ENCODE measurements at places on chromosomes 5 and 9.

DNA sequence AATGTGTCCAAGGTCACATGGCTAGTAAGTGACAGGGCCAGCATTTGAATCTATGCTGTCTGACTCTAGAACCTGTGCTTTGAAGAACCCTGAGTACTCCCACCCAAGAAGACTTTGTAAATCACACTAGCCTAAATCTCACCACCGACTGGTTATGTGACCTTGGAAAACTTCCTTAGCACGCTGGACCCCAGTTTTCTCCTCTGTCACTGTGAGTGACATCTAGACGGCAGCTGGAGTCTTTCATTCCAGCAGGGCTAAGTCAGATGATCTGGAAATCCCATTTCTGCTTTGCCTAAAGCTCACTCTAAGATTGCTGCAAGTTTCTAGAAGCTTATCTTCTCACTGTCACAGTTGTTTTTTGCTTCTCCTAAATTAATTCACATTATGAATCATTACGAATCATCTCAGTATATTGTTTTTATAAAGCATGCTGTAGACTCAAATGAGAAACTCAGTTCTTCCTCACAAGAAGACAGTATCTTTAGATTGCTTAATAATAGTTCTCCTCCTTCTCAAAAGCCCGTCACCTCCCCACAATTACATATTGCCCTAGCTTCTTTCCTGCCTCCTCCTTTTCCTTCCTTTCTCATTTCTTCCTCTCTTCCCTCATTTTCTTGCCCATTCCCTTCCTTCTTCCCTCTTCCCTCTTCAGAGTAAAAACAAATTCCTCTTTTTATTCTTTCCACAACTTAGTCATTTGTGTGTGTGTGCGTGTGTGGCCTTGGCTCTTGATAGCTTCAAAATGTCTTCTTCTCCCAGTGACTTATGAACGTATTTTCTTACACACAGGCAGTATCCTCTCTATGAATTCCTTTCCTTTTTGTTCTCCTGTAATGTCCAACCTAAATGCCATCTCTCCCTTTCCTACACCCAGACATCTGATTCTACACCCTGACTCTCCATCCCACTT is 16.8 kb downstream of the ALDOB start:
- ATAC-seq = no peak

DNA sequence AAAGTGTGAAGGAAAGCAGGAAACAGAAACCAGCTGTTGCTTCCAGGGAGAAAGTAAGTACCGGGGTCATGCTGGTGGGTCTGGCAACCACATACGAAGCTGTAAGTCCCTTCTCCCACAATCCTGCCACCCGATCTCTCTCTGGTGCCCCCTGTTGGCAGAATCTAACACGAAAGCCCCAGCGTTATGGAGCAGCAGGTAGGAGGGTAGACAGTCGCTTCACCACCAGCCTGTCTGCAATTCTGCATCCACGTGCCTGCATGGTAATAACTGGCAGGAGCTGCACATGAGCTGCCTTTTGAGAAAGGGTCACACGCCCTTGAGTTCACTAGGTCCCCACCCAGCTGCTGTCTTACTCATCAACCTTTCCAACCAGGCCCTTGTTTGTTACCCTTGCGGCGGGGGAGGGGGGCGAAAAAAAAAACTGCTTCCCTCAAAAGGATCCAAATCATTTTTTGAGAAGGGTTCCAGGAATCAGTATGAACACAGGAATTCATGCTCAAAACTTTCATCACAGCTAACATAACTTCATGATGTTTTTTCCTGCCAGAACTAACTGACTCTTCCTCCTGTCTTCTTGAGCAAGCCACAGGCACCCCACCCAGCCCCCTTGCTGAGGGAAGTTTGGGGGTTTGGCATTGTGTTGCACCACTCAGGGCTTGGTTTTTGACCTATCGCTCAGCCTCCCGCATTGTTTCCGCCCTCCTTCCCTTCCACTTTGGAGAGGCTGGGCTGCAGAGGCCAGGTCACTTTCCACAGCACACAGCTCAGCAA is 19.6 kb upstream of the TMEM252 start:
- peak; percentile 83 for ATAC-seq

DNA sequence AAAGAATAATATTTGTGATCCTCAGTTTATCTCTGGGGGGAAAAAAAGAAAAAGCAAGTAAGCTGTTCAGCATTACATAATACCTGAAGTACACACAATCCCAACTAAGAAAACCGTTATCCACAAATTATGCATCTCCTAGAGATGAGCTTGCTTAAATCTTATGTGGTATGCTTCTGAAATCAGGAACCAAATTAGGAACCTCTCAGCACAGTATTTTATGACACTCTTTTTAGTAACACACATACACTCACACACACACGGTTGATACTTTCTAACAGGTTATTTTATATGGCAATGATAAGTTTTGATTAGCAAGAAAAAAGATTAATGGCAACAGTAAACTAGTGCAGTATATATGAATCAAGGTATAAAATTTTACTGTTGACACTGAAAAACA is 1.2 kb upstream of the ZNF510 start:
- ATAC-seq = no peak

GRCh38 chr5:79562351-79563246 is 48.7 kb upstream of the HOMER1 start:
- ATAC-seq = no peak

- ATAC-seq = peak; percentile 79
Measured at GRCh38 chr9:97307500-97308163, at the start of gene CCDC180. Gene CCDC180, plus strand, starts transcription at chr9:97307659. Its CDS starts 405 bp downstream, at chr9:97308064.

DNA sequence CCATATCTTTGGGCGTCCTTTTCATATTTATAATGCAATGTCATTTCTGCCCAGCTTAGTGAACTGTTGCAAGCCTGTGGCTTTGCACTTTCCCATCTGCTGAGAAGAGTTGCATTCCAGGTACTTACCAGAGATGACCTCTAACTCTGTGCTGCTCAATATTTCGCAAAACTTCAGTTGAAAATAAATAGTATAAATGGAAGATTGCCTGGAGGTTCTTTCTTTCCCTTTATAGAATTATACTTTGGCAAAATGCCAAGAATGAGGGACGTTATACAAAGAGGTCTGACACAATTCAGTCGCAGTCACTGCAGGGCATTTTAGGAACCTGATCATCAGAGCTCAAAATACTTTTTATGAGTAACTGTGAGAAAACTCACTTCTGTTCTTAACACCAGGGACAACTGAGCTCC is 18.9 kb upstream of the VLDLR start:
- ATAC-seq = peak; percentile 39
